NCI-H526 (cell line): ENCODE measurements at places on chromosomes 3 and 15.

DNA sequence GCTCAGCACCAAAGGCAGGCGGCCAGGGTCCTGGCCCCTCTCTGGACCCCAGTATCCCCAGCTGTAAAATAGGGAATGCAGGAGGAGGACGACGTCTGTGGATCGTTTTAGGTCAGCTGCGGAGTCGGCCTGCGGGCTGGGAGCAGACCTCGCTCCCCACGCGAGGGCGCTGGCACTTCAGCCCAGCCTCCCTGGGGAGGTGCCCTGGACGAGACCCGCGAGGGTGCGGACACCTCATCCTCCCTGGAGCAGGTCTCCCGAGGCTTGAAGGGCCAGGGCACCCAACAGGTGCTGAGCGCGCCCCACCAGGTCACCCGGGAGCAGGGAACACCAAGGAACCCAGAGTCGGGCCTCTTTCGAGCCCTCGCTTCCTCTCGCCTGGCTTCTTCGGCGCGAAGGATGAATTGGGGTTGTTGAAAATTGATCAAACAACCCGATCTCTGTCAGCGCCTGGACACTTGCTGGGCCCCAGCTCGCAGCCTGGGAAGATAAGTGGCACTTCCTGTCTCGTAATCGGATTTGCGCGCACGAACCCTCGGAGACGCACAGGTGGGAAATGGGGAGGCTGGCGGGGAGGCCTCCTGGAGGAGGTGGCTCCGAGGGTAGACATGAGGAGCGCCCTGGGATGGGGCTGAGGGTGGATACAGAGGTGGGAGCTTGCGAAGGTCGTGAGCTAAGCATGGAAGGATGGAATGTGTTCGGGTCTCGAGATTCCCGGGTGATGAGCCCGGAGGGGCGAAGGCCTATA, 588 bp upstream of the VIPR1 start:
- no peak for DNase-seq

DNA sequence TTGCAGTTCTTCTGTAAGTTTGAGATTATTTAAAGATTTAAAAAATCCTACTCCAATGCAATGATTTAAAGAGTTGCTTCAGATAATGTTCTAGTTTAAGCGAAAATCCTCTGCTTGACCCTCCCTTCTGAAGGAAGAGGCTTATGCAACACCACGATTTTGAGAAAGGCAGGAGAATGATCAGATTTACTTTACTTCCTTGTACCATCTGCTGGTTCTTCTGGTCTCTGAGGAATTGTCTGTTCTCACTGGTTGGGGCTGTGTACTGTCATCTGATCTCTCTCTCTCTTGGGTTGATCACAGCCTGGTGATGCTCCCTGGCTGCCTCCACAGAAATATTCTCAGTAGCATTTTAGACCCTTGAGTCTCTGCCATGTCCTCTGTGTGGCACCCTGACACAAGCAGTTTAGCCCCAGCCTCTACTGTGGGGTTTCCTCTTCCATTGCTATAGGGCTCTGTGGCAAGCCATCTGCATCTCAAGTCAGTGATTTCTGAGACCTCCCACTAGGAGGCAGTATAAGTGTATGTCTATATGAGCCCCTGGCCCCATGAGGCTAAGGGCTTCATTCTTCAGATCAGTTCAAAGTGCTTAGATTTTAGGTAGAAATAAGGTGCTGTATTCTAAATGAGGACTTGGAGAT, 50.8 kb upstream of the PLAAT1 start:
- peak; percentile 91 for DNase-seq

GRCh38 chr3:56410576-56410975, 57.7 kb downstream of the ERC2 start:
- no peak for DNase-seq

GRCh38 chr15:68363353-68363752, 68.6 kb downstream of the ITGA11 start:
- DNase-seq = no peak

GRCh38 chr15:64037966-64038365, 8.3 kb downstream of the DAPK2 start:
- DNase-seq = no peak

DNA sequence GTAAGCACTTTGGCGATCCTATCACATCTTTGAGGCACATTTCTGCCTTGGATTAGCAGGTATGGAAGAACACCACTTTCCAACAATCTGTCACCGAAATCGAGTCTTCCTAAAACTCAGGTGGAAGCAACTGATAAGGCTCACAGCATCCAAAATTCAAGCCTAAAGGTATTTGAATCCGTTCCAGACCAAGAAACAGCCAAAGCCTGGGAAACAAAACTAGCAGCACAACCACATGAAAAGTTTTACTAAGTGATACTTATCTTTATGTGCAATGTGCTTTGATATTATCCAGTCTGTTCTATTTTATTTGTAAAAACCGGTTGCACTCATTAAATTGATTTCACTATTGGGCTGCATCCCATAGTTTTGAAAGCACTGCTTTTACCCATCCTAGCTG, 40.5 kb upstream of the FAM174B start:
- no peak for DNase-seq

- no peak for DNase-seq
Measured at GRCh38 chr3:44226573-44226972, 15.1 kb upstream of the TOPAZ1 start.

DNA sequence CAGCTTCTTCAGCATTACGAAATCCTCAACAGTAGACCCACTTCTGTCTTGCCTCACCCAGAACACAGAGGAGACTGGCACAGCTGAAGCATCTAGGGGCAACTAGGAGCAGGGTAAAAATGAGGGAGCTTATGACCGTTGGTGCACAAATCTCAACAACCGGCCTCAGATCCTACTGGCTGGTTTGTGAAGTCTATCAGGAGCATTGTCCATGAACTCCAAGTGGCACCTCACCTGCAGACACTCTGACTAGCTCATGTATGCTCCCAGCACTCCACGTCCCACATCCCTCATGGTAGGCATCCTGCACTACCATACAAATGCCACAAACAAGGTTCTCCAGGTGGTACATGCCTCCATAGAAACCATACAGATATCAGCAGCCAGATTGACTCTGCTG, 163.1 kb downstream of the TLE3 start:
- no peak for DNase-seq

GRCh38 chr3:126630020-126630419, 24.9 kb downstream of the TXNRD3 start:
- no peak for DNase-seq

GRCh38 chr3:43852066-43852465, 161.3 kb downstream of the ABHD5 start:
- no peak for DNase-seq

DNA sequence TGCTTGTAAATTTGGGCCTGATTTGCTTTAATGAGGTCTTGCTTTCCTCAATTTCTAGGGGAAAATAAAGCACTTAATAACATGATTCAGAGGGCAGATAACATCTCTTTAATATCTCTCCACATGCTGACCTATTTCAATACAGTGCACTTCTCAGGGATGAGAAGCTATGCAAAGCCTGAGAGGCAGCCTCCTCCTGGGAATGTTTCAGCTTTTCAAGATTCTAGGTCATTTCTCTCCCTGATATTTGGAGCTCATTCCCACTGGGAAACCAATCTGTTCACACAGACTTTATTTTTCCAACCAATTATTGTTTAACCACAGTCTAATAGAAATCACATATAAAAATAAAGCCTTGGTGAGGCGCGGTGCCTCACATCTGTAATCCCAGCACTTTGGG, 67.0 kb upstream of the LSAMP start:
- DNase-seq = no peak

DNA sequence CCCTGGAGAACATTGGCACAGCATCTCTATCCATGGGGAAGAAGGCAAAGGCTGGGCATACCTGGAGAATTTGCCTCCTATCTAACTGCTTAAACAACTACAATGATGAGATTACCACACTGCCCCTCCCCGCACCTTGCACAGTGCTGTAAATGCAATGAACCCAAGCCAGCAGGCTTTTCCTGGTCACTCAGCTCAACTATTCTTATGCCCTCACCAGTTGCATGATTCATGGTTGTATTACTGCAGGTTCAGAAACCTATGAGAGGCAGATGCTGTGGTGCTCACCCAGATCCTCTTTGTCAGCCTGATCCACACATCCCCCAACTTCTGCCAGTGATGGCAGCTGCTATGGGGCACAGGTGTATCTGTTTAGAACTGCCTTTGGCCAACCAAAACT, 77.7 kb upstream of the STAC start:
- no peak for DNase-seq

- DNase-seq = no peak
Measured at GRCh38 chr3:65960087-65960486, 78.6 kb downstream of the MAGI1 start.

DNA sequence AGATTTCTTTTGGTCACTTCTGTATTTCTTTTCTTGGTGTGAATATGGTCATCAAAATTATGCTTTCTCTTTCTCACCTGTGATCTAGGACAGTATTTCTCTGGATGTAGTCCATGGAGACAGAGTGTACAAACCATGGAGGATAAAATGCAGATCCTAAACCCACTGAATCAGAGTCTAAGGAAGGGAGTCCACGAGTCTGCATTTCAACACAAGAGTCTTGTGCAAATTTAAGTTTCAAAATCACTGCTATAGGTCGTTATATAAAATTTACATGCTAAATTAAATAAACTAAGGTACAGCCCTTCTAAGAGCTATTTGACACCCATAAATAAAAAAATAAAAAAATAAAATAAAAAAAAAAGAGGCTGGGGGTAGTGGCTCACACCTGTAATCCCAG, 17.3 kb upstream of the UBE2E2 start:
- DNase-seq = no peak

DNA sequence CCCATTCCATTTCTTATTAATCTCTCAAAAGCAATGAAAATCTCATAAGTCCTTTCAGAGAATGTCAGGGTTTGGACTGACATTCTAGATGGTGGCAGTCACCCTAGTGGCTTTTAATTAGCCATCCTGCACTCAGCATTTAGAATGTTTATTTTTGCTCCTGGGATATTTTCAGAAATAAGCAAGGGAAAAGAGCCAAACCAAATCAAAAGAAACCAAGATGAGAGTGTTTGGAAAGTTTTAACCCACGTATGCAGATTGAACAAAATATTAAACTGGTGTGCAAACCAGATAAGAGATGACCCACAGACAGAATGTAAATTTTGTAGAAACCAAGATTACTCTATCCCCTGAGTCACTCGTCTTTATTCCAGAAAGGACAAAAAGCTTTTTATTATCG, 275.8 kb downstream of the SQOR start:
- no peak for DNase-seq

DNA sequence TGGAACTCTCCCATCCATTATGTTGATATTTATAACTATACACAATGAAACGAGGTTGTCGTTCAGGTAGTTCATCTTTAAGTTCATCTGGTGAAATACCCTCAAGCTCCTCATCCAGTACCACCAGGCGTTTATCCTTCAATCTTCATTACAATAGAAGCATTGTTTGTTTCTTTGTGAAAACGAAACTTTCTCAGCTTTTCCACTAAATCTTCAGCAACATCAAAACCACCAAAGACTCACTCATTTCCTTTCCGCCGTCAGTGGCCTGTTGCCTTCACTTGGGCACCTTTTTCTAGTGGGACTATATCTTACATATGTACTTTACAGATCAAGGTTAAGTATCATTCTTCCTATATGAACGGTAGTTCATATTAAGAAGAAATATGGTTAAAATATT, 44.1 kb upstream of the TFG start:
- no peak for DNase-seq

DNA sequence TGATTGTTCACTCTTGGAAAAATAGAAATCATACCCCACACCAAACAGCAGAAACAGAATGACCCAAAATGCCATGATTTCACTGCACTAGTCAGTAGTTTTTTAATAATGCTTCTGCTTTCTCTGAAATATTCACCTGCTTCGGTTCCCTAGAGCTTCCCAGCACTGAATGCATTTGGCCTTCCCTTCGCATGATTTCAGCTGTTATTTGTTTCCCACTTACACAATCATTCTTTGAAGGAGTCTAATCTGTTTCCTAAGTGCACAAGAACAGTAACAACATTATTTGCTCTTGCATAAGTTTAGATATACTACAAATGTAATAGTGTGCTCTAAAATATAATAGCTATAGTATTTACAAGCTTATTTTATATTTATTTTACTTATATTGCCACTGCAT, 178.7 kb downstream of the STAC start:
- DNase-seq = no peak

GRCh38 chr3:100682056-100682853, 27.0 kb upstream of the TFG start:
- DNase-seq = no peak

DNA sequence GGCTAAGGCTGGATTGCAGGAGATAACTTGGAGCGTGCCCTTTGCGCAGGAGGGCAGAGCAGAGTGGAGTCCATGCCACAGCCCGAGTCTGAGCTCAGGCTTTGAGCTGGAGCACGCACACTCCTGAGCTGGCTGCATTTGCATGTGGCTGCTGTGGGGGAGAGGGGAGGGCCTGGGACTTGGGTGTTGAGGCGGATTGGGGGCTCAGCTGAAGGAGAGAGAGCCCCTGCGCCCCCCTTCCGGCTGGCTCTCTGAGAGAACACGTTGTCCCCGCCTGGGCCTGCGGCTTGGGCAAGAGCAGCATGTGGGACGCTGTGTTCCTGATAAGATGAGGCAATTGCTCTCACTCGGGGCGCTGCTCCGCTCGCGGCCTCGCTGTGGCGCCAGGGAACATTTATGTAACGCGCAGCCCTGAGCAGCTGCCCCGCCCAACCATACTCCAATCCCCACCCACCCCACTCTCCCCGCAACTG, 39.1 kb downstream of the KLF13 start:
- peak; percentile 55 for DNase-seq

DNA sequence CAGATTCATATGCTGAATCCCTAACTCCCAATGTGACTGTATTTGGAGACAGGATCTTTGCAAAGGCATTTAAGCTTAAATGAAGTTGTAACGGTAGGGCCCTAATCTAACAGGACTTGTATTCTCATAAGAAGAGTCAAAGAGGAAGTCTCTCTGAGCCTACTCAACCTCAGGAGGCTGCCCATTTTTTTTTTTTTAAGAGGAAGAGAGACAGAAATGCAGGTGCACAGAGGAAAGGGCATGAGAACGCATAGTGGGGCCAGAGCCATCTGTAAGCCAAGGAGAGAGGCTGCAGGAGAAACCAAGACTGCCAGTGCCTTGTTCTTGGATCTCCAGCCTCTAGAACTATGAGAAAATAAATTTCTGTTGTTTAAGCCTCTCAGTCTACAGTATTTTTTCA, 28.4 kb downstream of the ZNF860 start:
- no peak for DNase-seq
